ENCODE measurements at places on chromosomes 1 and 21.

DNA sequence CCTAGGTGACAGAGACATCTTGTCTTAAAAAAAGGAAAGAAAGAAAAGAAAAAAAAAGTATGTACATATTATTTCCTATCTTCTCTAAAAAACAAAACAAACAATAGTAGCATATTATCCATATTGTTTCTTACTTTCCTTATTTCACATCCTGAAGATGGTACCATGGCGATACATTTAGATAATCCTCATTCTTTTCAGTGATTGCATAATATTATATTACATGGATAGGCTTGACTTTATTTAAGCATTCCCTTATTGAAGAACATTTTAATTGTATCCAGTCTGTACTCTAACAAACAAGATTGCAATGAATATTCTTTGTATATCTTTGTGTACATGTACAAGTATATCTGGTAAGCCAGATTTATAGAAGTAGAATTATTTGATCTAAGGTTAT lies 82.9 kb upstream of the PUM1 start:
- H3K4me1 ChIP-seq: no peaks in the 10 kb centered on the region
- no peak overlapping the region for H3K4me3 ChIP-seq
- DNase-seq: no peak

- no peak overlapping the region for H3K4me3 ChIP-seq
- H3K36me3 ChIP-seq: no peaks in the 10 kb centered on the region
- no peak for DNase-seq
- H3K27me3 ChIP-seq: no peaks in the 10 kb centered on the region
- peaks cover 64% of the 10 kb centered on the region for H3K4me1 ChIP-seq
Measured at GRCh38 chr1:25803368-25803767, 3.4 kb downstream of the SELENON start.

GRCh38 chr1:229002037-229002436 lies 266.8 kb downstream of the RHOU start:
- no peak overlapping the region for H3K27ac ChIP-seq
- H3K36me3 ChIP-seq: no peaks in the 10 kb centered on the region
- no peak overlapping the region for H3K4me3 ChIP-seq
- no peaks in the 10 kb centered on the region for H3K27me3 ChIP-seq
- DNase-seq: no peak
- no peaks in the 10 kb centered on the region for H3K4me1 ChIP-seq

GRCh38 chr1:45644661-45645060 lies 20.8 kb upstream of the CCDC17 start:
- DNase-seq: no peak
- no peak overlapping the region for H3K27ac ChIP-seq
- H3K36me3 ChIP-seq: peaks cover 9% of the 10 kb centered on the region
- H3K4me3 ChIP-seq: no peak overlapping the region

- no peaks in the 10 kb centered on the region for H3K36me3 ChIP-seq
- H3K27ac ChIP-seq: no peak overlapping the region
- H3K27me3 ChIP-seq: no peaks in the 10 kb centered on the region
- no peaks in the 10 kb centered on the region for H3K4me1 ChIP-seq
Measured at GRCh38 chr1:53454019-53454418, 5.2 kb upstream of the DMRTB1 start.

DNA sequence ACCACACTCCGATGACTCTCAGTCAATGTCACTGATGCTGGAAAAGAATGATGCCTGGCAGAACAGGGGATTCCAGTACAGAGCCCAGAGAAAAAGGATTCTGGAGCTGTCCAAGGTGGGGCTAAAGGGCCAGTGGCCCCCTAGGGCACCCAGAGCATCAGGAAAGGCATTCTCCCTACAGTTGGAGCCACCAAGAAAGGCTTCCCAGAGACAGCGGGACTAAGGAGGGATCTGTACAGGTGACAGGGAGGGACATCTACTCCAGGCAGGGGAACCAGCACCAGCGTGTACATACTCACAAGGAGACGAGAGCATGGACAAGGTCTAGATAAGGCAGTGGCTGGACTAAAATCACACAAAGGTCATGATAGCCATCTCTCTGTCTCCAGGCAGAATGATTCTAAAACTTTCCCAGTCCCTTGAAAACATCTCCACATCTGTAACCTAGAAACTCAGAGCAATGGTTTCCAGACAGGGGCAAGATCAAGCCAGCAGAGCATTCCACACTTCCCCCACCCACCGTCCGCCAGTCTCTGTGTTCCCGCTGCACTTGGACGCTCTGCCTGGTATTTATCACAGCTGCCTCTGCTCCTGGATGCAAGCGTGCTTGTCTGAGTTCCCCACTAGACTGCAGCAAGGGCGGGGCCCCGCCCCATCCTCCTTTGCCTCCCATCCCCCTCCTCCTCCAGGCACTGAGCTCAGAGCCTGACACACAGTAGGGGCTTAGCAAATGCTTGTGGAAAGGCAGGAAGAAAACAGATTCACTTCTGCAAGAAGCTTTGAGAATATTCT lies 111.6 kb upstream of the ZC3H12A start:
- H3K4me1 ChIP-seq: no peaks in the 10 kb centered on the region
- no peak overlapping the region for H3K4me3 ChIP-seq
- H3K27me3 ChIP-seq: peaks cover 53% of the 10 kb centered on the region
- H3K36me3 ChIP-seq: no peaks in the 10 kb centered on the region

All from psoas muscle (tissue), 8 donors.